Activated CD8-positive, alpha-beta T cell treated with anti-CD3 and anti-CD28 coated beads for 36 hours (primary cell): ENCODE measurements at places on chromosomes 16 and 17. TPM values are rescaled to one million over a fixed set of nuclear protein-coding genes. Genes with fewer than 3 reads are reported as not detected.

The GJD3 gene
- total RNA-seq, result not detected

- H3K4me3 ChIP-seq, result no peak overlapping the region
- H3K27ac ChIP-seq, result no peak overlapping the region
- H3K27me3 ChIP-seq, result no peaks in the 10 kb centered on the region
- no peaks in the 10 kb centered on the region for H3K4me1 ChIP-seq
- no peaks in the 10 kb centered on the region for H3K36me3 ChIP-seq
Measured at GRCh38 chr16:9850817-9851216, 331.4 kb downstream of the GRIN2A start.

DNA sequence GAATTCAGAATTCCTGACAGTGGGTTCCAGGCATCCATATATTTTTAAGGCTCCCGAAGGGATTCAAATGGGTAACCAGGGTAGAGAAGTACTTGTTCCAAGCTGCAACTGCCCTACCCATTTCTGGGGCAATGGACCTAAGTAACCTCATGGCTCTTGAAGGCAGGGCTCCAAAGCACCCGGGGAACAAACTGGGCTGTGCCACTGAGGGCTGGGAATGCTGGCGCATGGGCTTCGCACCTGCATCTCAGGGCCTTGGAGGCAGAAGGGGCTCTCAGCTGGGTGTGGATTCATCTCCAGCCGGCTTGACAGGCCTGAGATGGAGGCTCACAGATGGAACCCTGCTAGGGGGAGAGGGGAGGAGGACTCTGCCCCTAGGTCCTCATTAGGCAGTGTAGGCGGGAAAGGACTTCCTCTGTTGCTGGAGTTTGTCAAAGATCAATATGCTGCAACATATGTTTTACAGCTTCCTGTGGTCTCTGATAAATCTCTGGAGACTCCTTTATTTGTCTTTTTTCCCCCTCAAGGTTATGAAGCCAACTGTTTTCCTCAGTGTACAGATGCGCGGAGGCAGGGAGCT, 232.3 kb upstream of the NLRP1 start:
- H3K27me3 ChIP-seq, result peaks cover 16% of the 10 kb centered on the region
- H3K36me3 ChIP-seq, result no peaks in the 10 kb centered on the region
- H3K4me3 ChIP-seq, result no peak overlapping the region
- H3K4me1 ChIP-seq, result no peaks in the 10 kb centered on the region
- no peak overlapping the region for H3K27ac ChIP-seq

DNA sequence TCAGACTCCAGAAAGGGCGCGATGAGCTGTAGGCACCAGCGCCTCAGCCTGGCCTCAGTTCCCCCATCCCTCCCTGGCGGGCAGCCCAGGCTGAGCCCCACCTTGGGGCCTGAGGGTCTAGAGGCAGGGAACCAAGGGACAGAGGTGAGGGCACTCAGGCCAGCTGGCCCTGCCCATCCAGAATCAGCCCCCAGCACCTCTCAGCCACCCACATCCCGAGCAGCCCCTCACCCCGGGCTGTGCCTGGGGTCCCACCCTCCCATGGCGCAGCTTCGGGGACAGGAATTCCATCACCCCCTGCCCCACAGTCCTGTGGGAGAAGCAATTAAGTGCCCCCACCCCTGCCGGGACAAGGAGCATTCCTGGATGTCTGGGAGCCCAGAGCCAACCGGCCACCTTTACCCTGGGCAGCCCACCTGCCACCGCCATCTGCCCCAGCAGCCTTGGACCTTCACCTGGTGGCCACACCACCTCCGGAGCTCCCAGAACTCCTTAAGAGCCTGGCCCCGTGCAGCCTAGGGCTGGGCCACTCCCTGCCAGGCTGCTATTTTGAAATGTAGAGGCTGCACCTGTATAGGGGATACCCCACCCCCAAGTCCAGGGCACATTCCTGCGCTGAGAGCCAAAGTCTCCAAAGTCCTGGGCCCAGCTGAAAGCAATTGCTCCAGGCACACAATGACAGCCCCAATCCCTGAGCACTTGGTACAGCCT, 33.7 kb upstream of the PVALEF start:
- no peaks in the 10 kb centered on the region for H3K4me1 ChIP-seq
- no peaks in the 10 kb centered on the region for H3K36me3 ChIP-seq
- DNase-seq, result no peak
